ENCODE measurements at places on chromosomes 11 and 22. TPM values are rescaled to one million over a fixed set of nuclear protein-coding genes. Genes with fewer than 3 reads are reported as not detected.

- DNase-seq = no peak
These were observed 11.2 kb upstream of the DGKZ start for GRCh38 chr11:46335890-46336562.

- DNase-seq = no peak
These were observed 2.0 kb downstream of the DSCAML1 start for GRCh38 chr11:117794772-117795629.

- DNase-seq = no peak
These were observed 14.4 kb downstream of the TMPRSS6 start for GRCh38 chr22:37095113-37095512.

GRCh38 chr22:30582788-30583545 lies 8.5 kb upstream of the GAL3ST1 start:
- DNase-seq = no peak

Gene NRIP3
- total RNA-seq = 8.8 TPM

- no peak for DNase-seq
These were observed 27.3 kb upstream of the NXPE4 start for GRCh38 chr11:114622858-114623257.

Gene CCDC15
- 0.57 TPM for total RNA-seq

DNA sequence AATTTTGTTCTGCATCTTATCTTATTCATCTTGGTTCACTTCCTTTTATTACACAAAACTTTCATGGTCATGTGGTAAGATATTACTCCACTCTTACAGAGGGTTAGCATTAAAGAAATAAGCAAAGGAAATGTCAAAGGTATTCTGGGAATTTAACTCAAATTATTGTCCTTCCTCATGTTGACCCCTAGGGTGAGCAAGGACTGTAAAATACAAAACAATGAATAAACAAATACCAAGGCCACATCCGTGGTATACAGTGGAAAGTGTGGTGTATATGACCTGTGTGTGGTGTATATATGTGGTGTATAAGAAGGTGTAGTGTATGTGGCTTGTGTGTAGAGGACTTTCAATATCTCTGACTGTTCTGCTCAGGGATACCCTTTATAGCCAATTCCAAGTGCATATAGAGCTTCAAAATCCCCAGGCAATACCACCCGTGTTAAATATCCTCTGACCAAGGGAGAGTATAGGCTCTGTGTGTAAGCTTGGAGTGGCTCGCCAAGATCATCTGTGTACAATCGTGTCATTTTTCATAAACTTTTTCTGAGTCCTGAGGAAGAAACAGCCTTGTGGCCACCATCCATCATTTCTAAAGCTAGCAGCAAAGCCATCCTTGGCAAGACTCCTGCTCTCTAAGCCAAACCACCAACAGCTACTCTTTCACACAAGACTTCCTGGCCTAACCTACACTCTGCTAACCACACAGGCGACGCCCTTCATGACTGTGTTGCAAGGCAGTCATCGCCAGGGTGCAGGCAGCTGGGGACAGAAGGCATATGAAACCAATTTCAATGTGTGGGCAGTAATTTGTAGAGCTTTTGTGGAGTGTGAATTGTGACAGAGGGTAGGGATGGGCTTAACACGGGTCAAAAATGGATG lies 548.0 kb downstream of the ETS1 start:
- DNase-seq = peak; percentile 85

DNA sequence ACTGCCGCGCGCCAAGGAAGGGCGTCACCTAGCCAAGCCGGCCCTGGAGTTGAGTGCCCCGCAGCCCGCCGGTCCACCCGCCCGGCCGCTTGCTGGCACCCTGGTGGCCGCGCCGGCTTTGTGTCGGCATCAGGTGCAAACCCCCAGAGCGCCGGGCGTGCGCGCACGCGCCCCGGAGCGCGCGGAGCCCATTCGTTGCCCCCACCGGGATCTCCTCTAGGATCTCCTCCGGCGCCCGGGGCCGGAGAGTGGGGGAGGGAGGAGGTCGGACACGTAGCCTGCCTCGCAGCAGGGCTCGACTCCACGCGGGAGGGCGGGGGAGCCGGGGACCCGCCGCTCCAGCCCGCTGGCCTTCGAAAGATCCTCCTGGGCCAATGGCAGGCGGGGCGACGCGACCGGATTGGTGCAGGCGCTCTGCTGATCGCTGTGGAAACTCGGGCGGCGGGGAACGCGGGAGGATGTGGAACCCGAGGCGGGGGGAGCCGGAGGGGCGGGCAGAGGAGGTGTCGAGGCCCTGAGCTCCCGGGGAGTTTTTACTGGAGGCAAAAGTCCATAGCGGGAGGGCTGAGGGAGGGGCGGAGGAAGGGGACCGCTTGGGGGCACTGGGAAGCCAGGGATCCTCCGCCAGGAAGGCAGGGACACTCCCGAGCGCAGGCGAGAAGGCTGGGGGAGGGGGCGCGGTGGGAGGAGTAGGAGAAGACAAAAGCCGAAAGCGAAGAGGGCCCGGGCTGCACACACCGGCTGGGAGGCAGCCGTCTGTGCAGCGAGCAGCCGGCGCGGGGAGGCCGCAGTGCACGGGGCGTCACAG lies at the start of gene FADS2:
TSS of gene FADS2 (plus strand) at position 730 of the 808 bp plus-strand sequence. CDS start 91 bp downstream, outside the sequence.
- DNase-seq = peak; percentile 66

DNA sequence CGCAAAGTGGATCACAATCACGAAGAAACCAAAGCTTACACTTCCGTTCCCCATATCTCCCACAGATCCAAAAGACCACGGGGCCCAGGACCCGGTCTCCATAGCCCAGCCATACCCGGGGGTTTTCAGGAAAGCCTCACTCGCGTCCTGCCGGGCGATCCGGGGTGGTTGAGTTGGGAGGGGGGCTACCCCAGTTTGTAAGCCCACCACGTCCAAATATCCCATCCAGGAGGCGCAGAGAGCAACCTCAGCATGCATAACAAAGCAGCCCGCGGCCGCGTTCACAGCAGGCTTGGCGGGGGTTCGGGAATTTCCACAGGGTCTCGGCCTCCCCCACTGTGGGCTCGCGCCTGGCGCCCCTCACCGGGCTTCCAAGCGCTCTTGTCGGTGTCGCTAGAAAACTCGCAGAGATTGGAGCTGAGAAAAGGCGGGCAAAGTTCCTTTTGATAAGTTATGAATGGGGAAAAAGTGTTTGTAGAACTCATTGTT lies 9.5 kb downstream of the SDF2L1 start:
- DNase-seq = no peak

- DNase-seq = peak; percentile 95
These were observed 81.7 kb upstream of the PRR5 start for GRCh38 chr22:44620129-44620840.

Gene GRAMD1B
- total RNA-seq = 20.7 TPM

Gene SCGB1D2
- not detected for total RNA-seq

GRCh38 chr11:48044577-48044976 lies 64.2 kb downstream of the PTPRJ start:
- DNase-seq = no peak

- no peak for DNase-seq
These were observed 185.3 kb downstream of the C11orf91 start for GRCh38 chr11:33515347-33515746.

DNA sequence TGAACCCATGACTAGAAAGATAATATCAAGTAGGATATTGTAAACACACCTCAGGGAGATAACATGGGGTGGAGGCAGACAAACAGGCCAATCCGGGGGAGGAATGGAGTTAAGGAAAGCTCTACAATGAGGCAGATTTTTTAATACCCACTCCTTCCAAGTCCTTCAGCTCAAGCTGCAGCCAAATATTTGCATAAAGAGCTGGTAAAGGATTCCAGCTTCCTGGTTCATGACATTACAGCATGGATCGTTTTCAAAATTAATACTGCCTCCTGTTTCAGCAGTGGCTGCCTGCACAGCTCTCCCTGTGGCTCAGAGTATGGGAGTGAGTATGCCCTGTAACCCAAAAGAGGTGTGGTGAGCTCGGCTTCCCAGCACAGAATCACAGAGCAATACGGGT lies 5.1 kb downstream of the POU2AF3 start:
- no peak for DNase-seq

GRCh38 chr22:17665854-17666253 lies 27.3 kb downstream of the BCL2L13 start:
- DNase-seq = no peak

Gene SCGB2A2
- not detected for total RNA-seq

DNA sequence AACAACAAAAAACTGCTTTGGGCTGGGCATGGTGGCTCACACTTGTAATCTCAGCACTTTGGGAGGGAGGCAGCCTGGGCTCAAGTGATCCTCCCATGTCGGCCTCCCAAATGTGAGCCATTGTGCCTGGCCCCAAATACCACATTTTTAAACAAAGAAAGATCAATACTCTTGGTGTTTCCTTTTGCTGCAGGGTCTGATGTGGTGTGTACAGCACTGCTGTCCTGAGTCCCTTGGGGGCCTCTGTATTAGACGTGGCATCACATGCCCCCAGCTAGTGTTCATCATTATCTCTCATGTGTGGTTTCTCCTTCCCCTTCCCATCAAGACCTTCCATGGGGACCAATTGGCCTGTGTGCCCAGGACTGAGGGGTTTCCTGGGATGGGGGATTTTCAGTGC lies 20.5 kb upstream of the XBP1 start:
- no peak for DNase-seq

GRCh38 chr22:48941033-48941902 lies 886.4 kb downstream of the BRD1 start:
- no peak for DNase-seq

GRCh38 chr11:99020352-99021225 lies at the start of gene CNTN5:
Gene CNTN5 (plus strand): TSS chr11:99020949.
- no peak for DNase-seq

DNA sequence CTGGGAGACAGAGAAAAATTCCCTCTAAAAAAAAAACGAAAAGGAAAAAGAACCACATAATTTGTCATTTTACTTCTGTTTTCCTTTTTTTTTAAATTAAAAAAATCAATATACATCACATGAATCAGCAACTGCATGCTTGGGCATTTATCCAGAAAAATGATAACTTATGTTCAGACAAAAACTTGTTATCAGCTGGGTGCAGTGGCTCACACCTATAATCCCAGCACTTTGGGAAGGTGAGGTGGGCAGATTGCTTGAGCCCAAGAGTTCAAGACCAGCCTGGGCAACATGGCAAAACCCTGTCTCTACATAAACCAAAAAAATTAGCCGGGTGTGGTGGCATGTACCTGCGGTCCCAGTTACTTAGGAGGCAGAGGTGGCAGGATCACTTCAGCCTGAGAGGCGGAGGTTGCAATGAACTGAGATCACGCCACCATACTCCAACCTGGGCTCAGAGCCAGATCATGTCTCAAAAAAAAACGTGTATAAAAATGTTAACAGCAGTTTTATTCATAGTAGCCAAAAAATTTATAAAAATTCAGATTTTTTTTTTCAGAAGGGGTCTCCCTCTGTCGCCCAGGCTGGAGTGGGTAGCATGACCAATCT lies 28.5 kb downstream of the AMBRA1 start:
- no peak for DNase-seq

GRCh38 chr22:35739076-35739930 lies 21.6 kb downstream of the APOL5 start:
- peak; percentile 35 for DNase-seq

GRCh38 chr11:69667619-69668604 lies 7.2 kb downstream of the LTO1 start:
- DNase-seq = no peak

Gene KCNJ11
- total RNA-seq = 0.73 TPM

Gene SMC1B
- not detected for total RNA-seq

Gene ZNF280B
- 1.7 TPM for total RNA-seq
